Esophagus squamous epithelium (tissue), 5 donors: ENCODE measurements at places on chromosomes 7 and 10. TPM values are rescaled to one million over a fixed set of nuclear protein-coding genes. Genes with fewer than 3 reads are reported as not detected.

Gene BBS9
- total RNA-seq: 6.3 TPM

Gene ZNF853
- total RNA-seq: 2.9 TPM

Gene CNNM1
- total RNA-seq: 1.9 TPM

Gene LIPJ
- not detected for total RNA-seq

Gene ZP3
- 4.8 TPM for total RNA-seq

Gene MBLAC1
- 3.1 TPM for total RNA-seq

Gene PNPLA8
- 25.1 TPM for total RNA-seq

Gene DKK1
- 0.47 TPM for total RNA-seq

Gene CCDC126
- total RNA-seq: 13.7 TPM

Gene FOXI2
- 0.12 TPM for total RNA-seq

Gene SFTPD
- 0.83 TPM for total RNA-seq

Gene TMEM130
- total RNA-seq: 0.57 TPM

Gene AOAH
- 1.7 TPM for total RNA-seq

Gene ZNF485
- 1.1 TPM for total RNA-seq

Gene MMP21
- total RNA-seq: not detected

Gene UBTD1
- total RNA-seq: 8.5 TPM

Gene CDHR3
- 2.4 TPM for total RNA-seq

Gene DPYSL4
- 1.6 TPM for total RNA-seq

Gene TMEM196
- not detected for total RNA-seq

Gene NKX1-2
- 0.75 TPM for total RNA-seq

Gene SLC13A1
- not detected for total RNA-seq

Gene KBTBD2
- total RNA-seq: 19.7 TPM

Gene CYCS
- 50.3 TPM for total RNA-seq

Gene PKD2L1
- total RNA-seq: not detected

Gene FAM25A
- 353 TPM for total RNA-seq
